NCI-H1048 (cell line): ENCODE measurements at places on chromosomes 1 and 21.

- no peak for DNase-seq
Observed at GRCh38 chr21:42190486-42190863, 28.5 kb upstream of the ABCG1 start.

DNA sequence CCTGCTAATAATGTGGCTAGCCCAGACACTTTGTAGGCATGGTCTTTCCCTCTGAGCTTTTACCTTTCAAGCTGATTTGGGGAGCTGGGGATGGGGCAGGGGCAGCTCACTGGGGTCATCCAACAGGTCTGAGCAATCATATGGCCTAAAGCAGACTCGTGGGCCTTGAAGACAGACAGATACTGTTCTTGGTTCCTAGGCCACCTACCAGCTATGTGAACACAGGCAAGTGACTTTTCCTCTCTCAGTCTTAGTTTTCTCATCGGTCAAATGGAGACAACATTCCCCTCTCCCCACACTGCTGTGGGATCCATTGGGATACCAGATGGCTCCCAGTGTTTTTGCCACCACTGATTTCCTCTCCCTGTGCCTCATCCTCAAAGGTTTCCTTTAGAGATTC is 181.8 kb downstream of the RRAGC start:
- DNase-seq: no peak

GRCh38 chr1:238826891-238827290 is 559.5 kb upstream of the CHRM3 start:
- no peak for DNase-seq

- DNase-seq: no peak
Observed at GRCh38 chr1:210362526-210362925, 33.8 kb downstream of the HHAT start.

- DNase-seq: no peak
Observed at GRCh38 chr21:31753949-31754707, 22.2 kb upstream of the SCAF4 start.

DNA sequence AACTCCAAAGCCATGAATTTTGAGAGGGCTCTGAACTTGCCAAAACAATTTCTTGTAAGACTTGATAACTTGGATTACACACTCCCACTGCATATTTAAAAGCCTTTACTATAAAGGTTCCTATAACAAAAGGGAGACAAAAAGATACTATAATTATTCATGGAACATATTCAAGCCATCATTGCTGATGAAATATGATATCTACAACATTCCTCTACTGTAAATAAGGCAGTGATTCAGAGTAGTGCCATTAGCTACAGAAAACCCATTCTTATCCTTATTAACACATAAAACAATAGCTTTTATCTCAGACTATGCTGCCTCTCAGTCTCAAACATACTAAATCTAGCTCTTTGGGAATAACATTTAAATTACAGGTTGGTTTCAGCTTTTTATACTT is 675.5 kb upstream of the CXADR start:
- DNase-seq: no peak

DNA sequence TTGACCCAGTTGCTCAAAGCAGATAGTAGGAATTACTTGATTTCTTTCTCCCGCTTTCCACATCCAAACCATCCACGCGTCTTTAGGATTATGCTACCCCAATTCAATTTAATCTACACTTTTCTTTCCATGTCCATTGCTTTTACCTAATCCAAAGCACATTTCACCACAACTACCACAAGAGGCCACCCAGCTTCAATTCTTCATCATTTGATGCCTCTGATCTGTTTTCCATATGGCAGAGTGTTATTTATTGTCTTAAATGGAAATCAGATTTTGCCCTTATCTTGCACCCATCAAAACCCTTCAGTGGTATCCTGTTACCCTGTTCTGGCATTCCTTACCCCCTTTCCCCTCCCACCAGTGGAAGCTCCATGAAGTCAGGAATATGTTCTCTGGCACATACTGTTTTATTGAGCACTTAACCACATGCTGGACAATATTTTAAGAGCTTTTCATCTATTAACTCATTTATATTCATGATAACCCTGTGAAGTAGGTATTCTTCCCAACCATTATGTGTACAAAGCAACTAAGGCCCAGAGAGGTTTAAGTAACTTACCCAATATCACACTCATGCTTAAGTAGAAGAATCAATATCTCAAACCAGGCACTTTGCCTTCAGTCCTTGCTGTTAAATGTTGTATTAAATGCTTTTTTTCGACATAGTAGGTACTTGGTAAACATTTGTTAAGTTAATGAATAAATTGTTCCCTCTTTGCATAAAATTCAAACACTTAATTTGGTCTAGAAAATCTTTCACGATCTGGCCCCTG is 34.6 kb downstream of the CLIC4 start:
- no peak for DNase-seq

- DNase-seq: no peak
Observed at GRCh38 chr1:55418208-55419000, 203.2 kb upstream of the USP24 start.

DNA sequence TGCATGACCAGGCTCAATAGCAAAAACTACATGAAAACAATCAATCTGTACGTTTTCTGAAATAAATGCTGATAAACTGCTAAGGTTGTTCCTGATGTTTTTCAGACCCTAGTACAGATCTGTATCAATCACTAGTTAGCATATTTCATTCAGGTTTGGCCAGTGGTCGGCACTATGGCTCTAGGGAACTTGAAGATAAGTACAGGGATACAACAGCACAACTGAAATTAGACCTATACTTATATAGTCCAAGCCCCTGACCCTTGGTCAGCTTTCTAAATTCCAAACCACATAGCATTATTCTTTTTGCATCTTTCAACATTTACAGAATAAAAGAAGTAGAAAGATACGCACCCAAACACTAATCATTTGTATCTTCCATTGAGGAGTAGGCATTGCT is 142.7 kb downstream of the PLPPR4 start:
- DNase-seq: no peak

DNA sequence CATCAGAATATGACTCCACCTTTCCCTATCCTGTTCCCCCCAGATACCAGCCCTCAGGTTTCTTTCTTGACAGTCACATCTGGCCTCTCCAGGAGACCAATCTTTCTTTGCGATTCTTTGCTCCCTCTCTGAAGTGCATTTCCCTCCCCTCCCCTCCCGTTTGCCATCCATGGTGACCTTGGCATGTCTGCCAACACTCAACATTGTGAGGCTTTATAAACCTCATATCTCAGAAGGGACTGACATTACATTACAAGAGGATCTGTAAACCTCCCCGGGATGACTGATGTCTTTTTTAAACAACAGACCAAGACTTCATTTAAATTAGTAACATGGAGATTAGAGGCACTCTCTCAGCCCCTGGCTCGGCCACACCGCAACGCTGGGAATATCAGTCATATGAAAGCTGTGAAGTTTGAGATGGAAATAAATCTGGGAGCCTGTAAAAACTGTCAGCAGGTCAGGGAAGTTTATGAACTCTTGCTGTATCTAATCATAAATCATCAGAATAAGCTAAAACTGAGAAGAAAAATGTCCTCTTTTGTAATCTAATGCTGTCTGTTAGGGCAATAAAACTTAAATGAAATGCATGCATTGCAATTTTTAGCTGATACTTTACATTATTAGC is 401.7 kb upstream of the PROX1 start:
- no peak for DNase-seq

DNA sequence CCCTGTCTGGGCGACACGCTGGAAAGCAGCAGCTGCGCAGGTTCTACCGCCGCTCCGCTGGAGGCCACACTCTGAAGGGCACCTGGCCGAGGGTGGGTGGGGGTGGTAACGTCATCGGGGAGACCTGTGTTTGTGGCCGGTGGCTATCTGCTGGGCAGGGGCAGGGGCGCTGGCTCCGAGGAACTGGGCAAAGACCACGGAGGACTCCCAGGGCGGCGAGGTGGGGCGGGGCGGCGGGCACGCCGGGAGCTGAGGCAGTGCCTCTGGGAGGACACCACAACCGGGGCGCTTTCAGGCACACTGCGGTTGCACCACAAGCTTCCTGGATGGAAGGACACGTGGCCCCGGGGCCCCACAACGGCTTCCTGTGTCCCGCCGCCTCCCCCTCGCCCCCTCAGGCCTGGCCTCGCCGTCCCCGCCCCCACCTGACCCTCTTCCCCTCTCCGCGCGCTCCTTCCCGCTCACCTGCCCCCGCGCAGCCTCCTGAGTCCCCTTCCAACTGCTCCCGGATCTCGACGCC is 3.3 kb upstream of the DENND2D start:
- no peak for DNase-seq

GRCh38 chr1:2594641-2595131 is 8.1 kb downstream of the PRXL2B start:
- DNase-seq: no peak

- no peak for DNase-seq
Observed at GRCh38 chr21:35475009-35475408, 425.9 kb upstream of the RUNX1 start.

GRCh38 chr1:233379869-233380438 is 52.4 kb downstream of the MAP3K21 start:
- no peak for DNase-seq

GRCh38 chr1:150473659-150474058 is 13.6 kb upstream of the TARS2 start:
- DNase-seq: no peak

GRCh38 chr1:184160236-184160635 is 108.7 kb downstream of the TSEN15 start:
- no peak for DNase-seq

DNA sequence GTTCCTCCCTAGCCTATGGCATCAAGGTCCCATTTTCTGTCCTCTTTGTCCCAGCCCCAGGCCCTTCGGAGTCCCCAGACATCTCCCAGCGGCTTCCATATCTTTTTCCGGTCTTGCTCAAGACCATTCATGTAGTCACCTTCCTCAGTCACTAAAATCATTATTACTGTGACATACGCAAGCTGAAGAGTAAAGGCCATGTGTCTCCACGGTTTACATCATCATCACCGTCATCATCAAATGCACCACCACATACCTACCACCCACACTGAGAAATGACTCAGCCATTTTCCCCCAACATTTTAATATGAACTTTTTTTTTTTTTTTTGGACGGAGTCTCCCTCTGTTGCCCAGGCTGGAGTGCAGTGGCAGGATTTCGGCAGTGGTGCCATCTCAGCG is 43.4 kb downstream of the FHAD1 start:
- DNase-seq: no peak

DNA sequence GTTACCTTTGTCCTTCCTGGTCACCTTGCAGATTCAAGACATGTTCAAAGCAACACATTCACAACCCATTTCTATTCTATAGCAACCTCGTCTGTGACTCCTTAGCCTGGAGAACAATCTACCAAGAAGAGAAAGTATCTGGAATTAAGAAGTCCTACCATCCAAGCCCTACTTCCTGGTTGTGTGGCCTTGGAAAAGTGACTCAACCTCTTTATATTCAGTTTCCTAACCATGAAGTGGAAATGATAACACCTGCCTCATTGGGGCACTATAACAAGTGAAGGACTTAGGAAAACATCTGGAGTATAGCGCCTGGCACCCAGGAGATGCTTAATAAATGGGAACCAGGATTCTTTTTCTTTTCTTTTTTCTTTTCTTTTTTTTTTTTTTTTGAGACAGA is 36.5 kb upstream of the SRRM1 start:
- DNase-seq: no peak

- no peak for DNase-seq
Observed at GRCh38 chr1:3249631-3250501, 180.9 kb downstream of the PRDM16 start.

- DNase-seq: no peak
Observed at GRCh38 chr1:201501144-201501543, 5.8 kb downstream of the CSRP1 start.

GRCh38 chr1:118204105-118204504 is 19.1 kb upstream of the SPAG17 start:
- no peak for DNase-seq

DNA sequence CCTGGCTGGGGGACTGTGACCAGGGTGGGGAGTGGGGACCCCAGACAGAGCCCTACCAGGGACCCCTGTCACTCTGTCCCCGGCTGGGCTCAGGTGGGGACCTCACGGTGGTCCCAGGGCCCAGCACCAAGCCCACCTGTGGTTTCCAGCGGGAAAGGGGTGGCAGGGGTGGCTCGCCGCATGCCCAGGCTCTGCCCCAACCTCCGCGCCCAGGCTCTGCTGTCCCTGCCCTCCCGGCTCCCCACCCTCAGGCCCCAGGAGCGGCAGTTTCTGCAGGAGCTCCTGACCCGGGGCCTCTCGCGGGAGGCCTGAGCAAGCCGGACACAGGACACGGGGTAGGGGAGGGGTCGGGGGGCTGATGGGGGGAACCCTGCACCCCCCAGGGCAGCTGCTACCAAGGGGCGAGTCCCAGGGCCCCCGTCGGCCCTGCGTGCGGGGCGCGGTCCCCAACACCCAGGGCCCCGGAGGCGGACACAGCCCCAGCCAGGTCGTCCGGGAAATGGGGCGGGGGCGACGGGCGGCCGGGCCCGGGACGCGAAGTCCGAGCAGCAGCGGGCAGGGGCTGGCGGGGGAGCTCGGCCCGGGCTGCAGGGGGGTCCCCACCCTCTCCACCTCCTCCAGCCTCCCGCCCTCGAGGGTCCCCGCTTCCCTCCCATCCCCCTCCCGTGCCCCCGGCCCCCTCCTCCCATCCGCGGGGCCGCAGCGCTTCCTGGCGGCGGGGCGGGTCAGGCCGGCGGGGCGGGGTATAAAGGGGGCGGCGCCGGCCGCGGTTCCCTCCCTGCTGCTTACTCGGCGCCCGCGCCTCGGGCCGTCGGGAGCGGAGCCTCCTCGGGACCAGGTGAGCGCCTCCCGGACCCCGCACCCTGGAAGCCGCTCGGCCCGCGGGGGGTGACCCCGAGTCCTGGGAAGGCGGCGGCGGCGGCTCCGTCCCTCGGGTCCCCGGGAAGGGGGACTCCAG is at the start of gene COL6A2:
Gene COL6A2, plus strand, starts transcription at position 777 of the 958 bp plus-strand sequence.
- no peak for DNase-seq

DNA sequence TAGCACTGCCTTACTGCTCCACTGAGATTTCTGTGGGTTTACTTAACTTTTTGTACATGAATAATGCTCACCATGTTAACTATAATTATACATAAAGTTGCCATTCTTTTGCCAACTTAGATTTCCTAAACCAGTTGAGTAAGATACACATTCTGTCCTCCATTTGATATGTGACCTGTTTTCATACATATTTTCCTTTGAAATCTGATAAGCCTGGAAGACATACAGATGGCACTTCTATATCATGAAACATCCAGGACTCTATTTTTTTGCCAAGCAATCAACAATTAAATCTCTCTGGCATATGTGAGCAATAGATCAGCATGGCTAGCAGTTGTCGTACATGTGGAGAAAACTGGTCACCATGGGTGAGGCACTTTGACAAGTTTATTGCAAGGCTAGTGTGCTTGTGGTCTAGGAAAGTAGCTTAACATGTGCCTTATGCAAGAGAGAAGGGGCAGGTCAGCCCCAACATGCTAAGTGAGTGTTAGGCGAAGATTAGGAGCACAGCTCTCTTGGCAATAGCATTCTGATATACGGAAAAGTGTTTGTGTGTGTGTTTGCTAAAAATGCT is 14.2 kb downstream of the PRRX1 start:
- DNase-seq: no peak

GRCh38 chr21:35843911-35844667 is 216.2 kb downstream of the SETD4 start:
- no peak for DNase-seq

DNA sequence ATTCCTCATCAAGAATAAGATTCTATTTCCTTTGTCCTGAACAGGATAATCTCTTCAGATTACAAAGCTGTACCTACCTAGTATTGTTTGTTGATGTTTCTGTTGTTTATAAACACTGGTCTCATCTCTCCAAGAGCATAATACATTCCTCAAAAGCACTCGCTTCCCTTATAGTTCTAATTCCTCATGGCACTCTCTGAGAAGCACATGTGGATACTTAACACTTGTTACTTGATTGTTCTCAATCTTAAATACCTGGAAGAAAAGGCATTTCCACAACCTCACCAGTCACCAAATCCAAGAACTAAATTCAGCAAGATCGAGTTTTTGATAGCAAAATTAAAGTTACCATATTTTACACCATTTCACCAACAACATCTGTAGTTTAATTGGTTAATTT is 145.9 kb upstream of the DUSP10 start:
- DNase-seq: no peak
